Left ventricle myocardium superior (tissue), 1 donor: ENCODE measurements at places on chromosomes 6 and 20.

DNA sequence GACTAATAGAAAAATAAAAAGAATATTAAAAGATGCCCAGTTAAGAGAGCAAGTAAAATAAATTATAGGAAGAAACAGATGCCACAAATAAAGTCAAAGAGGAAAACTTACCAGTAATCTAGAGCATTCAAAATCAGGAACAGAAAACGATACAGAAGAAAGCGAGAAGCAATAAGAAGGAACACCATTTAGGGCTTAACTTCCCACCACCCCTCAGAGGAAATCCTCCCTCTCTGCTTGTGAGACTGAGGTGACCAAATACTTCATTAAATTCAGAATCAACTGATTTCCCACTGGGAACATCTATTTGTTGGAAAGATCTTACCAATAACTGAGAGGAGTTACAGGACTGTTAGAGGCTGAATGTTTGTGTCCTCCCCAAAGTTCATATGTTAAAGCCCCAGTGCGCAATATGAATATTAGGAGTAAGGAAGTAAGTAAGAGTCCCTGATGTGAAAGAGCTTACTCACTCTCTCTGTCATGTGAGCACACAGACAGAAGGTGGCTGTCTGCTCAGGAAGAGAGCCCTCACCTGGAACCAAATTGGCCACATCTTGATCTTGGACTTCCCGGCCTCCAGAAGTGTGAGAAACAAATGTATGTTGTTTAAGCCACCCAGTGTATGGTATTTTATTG is 19.5 kb downstream of the KATNA1 start:
- no peak for DNase-seq

DNA sequence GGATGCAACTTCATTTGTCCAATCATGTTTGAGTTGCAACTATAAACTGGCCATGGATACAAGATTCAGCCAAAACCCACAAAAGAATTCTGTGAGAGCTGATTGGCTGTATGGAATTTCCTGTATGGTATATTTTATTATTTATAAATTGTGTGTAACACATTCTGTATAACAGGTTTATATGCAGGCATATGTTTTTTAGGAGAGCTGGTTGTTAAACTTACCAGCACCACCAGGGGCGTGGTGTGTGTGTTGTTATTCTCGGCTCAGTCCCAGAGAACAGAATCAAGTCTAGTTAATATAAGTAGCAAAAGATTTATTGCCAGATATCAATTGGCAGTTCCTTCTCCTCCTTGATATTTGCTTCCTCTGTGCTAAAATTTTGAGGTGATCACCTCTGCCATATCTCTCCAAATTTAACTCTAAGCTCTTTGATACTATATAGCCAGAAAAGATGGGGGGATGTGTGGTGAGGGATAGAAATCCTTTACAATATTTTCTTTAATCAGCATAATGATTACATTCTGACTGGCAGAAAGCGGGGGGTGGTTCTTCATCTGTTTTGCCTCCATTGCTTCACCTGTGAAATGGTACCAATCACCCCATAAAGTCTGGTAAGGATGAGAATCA is 22.9 kb downstream of the CNBD2 start:
- no peak for DNase-seq

- DNase-seq, result no peak
Observed at GRCh38 chr6:119027465-119027864, 51.0 kb downstream of the FAM184A start.

GRCh38 chr20:47038566-47039560 is 144.2 kb downstream of the EYA2 start:
- peak; percentile 39 for DNase-seq

DNA sequence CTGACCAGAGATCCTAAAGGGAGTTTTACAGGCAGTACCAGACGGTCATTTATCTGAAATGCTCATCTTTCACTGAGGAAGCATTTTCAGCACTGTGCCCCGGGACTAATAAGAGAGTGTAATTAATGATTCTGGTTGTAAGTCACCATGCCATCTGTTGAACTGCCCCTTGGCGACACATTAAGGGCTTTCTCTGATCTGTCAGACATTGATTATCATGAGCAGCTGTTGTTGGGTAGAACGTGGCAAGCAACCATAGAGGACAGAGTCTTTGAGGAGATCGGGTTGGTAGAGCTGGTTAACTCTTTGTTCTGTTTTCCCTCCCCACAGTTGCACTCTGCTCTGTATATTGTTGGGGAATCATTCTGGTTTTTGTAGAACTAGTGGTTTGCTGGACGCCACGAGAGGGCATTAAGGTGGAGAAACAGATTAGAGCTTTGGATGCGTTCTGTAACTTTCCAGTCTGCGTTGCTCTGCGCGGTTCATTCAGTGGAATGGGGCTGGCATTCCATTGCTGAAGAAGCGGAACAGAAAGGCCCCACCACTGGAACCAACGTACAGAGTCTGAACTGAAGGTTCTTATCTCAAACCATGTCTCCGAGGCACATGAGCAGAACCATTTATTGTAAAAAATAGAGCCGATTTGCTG is 34.3 kb downstream of the RPRD1B start:
- no peak for DNase-seq

DNA sequence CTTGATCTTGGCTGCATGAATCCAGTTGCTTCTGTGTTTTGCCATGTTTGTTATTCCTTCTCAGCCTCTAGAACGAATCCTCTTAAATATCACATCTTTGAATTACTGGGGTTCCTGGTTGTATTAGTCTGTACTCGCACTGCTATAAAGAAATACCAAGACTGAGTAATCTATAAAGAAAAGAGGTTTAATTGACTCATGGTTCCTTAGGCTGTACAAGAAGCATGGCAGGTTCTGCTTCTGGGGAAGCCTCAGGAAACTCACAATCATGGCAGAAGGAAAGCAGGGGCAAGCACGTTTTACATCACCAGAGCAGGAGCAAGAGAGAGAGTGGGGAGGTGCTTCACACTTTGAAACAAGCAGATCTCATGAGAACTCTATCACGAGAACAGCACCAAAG is 18.0 kb upstream of the BFSP1 start:
- DNase-seq, result no peak

- DNase-seq, result no peak
Observed at GRCh38 chr6:54194067-54194466, 82.8 kb downstream of the MLIP start.

- no peak for DNase-seq
Observed at GRCh38 chr6:150236544-150236943, 93.7 kb downstream of the PPP1R14C start.

GRCh38 chr6:3813918-3814317 is 35.3 kb upstream of the FAM50B start:
- DNase-seq, result no peak

- DNase-seq, result no peak
Observed at GRCh38 chr6:137859025-137859424, 8.0 kb upstream of the TNFAIP3 start.

GRCh38 chr6:51285876-51286275 is 467.2 kb downstream of the TFAP2B start:
- no peak for DNase-seq

DNA sequence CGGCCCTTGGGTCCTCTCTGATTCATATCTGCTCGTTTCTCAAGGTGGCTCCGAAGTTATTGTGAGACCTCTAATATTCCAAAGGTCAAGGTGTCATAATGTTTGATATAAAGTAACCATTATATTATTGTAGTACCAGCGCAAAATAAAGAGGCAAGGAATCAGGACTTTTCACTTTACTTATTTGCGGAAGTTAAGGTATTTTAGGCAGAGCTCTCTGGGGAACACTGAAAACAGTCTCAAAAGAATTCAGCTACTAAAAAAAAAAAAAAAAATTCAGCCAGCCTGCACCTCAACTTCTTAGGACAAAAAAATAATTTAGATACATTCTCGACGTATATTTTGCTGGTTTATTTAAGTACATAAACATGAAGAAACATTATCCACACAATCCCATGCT is 2.4 kb downstream of the OSER1 start:
- DNase-seq, result no peak

DNA sequence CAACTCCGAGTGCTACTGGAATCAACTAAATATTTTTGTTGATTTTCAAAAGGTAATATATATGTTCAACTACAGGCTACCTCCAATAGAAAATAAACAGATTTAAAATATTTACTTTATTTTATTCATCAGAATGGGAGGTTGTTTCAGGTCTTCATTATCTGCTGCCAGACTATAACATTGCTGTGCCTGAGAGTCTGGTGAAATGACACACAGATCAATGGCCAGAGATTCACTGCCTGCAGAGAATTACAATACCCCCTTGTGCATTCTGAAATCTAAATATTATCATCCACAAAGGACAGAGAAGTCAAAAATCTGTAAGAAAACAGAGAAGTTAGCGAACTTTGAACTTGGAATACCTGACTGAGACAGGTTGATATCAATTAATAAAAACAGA is 667.8 kb upstream of the GJE1 start:
- DNase-seq, result no peak

DNA sequence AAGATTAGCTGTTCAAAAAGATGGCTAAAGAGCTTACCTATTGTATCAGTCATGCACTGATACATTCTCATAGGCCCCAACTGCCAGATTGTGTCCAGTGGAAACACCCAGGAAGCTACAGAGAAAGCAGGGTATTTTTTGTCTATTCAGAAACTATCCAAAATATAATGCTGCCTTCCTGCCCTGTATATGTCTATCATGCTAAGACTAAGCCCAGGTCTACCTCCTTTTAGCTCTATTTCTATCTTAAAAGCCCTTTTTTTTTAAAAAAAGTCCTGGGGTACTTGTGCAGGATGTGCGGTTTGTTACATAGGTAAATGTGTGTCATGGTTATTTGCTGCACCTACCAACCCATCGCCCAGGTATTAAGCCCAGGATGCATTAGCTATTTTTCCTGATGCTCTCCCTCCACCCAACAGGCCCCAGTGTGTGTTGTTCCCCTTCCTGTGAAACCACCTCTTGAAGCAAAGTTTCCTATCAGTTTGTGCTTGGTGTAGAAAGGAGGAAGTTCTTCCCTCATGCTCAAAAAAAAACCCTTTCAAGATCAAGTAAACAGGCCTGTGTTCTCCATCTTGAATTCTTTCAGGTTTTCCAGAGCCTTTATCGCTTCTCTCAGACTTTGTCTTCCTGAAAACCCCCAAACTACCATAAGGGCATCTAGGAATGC is 514 bp downstream of the DEFB129 start:
- no peak for DNase-seq

DNA sequence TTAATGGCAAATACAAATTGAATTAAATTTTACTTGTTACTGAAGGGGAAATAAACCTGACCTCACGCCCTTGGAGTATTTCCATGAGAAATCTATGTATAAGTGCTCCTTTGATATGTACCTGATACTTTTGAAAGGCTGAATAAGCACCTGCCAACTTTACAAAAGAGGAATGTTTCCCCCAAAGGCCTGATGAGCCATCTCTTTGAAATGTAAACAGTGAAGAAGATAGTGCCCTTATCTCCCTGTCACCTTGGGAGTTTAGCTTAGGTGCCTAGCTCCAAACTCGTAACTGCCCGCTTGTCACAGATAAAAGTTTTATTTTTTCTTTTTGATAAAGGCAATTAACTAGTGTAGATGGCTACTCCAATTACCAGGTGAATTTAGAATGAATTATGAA is 1.1 kb upstream of the ZNF343 start:
- no peak for DNase-seq

DNA sequence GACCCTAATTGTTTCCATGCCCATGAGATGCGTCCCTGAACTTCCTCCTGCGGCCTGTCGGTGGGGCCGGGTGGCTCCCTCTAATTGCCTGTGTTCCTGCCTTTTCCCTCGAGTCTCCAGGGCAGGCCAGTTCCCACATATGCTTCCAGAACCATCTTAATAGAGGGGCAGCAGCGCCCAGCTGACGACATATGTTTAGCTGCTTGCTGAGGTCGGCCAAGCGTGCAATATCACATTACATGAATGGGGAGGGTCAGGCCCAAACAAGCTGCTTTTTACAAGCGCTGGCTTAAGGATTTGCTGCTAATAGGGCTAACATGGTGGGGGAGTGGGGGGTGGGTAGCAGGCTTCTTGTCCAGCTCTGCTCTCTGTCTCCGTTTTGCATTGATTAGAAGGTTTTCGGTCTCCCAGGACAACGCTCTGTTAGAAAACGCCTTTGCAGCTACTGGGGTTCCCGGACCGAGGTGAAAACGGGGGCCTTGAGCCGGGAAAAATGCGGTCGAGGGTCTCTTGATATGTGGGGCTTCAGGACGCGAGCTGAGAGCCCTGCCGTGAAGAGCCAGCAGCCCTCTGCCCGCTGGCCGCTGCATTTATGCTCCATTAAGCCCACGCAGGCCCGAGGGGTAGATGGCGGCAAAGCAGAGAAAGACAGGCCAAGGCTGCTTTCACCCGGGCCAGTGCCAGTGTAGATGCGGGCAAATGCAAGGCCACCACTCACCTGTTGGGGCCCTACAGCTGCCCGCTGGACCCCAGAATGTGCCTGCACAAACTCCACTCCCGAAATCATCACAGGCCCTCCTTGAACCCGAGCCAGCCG is 308.5 kb downstream of the BMP7 start:
- DNase-seq, result no peak

DNA sequence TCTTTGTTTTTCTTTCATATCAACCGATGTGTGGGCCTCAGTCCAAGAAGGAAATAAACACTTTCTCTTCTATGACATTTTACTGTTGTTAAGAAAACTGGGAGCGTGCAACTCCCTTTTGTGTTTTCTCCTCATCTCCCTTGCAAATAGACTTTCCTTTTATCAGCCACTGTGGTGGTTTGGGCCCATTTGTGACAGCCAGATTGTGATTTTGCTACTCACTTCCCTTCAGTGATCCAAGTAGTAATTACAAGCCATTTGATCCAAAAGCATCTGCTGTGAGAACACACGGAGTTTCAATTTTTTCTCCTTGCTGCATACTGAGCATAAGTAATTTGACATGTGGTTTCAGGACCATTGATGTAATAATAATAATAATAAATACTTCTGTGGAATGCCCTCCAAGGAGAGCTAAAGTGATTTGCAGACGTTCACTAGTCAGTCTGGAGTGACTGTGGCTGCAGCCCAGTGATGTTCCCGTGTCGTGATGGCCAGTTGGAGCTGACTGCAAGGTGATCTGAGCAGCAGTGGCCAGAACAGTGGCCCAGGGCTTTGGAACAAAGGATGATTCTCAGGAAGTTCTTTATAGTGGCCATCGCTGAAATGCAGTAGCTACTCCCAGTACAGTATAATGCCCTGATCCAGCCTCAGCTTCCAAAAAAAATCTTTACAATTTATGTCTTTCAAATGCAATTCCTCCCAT is 91.9 kb upstream of the CLDN20 start:
- no peak for DNase-seq

DNA sequence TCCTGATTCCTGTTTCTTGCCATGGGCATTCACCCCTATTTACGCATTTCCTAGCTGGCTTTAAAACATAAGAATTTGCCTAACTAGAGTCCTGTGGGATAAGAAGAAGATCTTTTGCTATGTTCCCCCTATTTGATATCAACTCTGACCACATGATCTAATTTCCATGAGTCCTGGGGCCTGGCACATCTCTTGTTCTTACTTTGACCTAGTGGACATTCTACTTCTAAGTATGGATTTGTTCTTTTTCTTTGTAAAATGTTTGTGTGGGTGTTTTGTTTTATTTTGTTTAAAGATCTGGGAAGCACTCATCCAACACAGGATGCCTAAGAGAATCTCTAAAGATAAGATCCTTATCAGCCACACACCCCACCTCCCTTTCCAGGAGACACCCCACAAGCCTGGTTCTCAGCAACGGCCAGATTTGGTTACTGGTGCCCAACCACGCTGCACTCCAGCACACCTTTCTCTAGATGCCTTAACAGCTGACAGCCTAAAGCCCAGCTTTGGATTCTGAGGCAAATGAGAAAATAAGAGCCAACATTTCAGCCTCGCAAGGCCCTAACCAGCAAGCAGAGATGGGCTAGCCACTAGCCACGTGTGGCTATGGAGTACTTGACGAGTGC is 74.7 kb downstream of the SLC23A2 start:
- DNase-seq, result no peak
